ENCODE measurements at places on chromosomes 13 and 19. TPM values are rescaled to one million over a fixed set of nuclear protein-coding genes. Genes with fewer than 3 reads are reported as not detected.

DNA sequence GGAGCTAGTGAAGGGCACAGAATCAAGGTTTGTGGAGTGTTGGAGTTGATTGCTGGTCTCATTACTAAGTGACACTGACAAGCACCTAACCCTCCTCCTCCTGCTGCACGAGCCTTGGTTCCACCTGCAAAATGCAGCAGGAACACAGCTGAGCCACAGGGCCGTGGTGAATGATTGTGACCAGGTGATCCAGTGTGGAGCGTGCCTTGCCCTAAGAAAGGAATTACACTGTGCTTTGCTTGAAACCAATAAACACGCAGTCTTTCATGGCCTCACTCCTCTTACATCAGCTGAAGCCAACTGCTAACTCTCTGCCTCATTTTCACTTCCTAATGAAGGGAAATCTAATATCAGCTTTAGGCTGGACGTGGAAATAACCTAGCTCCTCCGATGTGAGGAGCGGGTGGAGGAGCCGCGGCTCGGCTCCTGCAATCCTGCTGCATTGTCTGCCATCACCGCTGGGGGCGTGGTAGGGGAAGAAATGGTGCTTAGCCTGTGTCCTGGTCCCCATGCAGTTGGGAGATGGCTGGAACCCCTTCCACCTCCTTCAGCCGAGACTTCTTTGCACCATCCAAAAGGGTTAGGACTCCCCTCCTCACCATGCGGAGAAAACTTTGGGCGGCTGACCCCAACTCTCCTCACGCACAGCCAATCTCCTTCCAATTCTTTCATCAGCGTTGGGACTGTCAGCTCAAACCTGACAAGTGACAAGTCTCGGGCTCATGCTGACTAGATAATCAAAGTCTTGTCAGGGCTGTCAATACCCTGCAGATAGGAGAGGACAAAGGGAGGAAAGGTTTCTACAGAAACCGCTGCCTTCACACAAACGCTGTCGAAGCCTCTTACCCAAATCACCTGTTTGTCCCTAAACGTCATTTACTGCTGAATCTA is 427.9 kb downstream of the ZNF536 start:
- peak; percentile 10 for DNase-seq

DNA sequence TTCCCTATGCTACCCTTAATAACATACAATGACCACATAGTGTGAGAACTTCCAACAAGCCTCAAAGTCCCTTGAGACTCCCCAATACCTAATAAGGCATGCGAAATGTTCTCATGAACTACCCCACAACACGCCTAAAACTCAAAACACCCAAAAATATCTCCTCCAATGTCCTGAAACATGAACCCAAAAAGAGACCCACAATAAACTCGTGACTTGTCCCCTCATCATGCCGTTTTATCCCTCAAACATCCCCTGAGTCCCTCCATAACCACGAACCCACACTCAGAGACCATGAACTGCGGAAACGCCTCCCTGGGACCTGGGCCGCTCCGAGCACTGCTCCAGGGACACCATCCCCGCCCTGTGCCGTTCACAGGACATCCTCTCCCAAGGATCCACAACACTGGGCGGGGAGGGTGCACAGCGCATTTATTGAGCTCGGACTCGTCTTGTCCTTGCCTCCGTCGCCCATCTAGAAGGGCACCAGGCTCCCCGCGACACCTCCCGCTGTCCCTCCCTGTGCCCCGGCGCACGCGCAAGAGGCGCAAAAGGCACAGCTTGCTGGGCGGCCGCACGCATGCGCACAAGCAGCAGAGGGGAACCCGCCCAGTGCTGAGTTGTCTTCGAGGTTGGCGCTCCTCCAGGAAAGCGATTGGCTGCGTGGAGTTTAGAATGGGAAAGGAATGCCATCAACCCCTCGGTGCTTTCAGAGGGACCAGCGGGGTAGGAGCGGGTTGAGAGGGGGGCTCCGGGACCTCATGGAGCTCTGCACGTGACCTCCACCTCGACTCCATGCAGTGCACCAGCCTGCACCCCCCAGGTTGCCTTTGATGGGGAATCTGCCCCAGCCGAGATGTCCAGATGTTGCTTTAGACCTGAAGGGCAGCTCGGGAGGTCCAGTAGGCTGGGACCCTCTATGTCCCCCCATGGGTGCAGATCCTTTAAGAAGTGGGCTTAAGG is 8.8 kb downstream of the FXYD3 start:
- no peak for DNase-seq

DNA sequence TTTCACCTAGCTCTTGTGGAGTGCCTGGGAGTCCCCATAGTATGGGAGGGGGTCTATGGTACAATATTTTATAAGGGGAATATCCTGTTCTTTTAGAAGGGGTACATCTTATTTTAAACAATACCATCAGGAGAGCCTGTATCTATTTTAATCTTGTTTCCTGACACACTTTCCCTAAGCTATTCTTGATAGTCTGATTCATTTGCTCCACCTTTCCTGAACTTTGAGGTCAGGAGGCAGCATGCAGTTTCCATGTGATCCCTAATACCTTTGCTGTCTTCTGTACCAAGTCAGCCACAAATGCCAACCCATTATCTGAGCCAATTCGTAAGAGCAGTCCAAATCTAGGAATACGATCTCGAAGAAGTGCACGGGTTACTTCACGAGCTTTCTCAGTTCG is 86.2 kb downstream of the SLC25A15 start:
- no peak for DNase-seq

- DNase-seq = no peak
Observed at GRCh38 chr13:32159137-32159869, 127.7 kb downstream of the FRY start.

- DNase-seq = no peak
Observed at GRCh38 chr19:47280183-47280797, 5.6 kb downstream of the INAFM1 start.

- no peak for DNase-seq
Observed at GRCh38 chr13:63492604-63493003, 2077.0 kb upstream of the PCDH20 start.

GRCh38 chr13:41694545-41695301 is 237.4 kb downstream of the RGCC start:
- DNase-seq = peak; percentile 88

DNA sequence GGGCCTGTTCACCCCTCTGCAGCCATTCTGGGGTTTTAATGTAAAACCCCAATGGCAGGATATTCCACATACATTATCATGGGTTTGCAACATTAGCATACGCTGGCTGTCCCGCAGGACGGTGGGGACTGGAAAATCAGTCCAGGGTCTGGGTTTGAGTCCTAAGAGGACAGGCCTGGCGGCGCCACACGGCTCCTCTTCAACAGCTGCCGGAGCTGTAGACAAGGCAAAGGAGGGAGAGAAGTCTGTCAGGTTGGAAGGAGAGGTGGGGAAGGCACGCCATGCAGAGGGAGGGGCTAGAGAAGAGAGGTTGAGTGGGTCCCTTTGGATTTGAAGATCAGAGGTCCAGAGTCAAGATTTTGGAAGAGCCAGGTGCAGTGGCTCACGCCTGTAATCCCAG is 11.9 kb downstream of the NFKBID start:
- no peak for DNase-seq

DNA sequence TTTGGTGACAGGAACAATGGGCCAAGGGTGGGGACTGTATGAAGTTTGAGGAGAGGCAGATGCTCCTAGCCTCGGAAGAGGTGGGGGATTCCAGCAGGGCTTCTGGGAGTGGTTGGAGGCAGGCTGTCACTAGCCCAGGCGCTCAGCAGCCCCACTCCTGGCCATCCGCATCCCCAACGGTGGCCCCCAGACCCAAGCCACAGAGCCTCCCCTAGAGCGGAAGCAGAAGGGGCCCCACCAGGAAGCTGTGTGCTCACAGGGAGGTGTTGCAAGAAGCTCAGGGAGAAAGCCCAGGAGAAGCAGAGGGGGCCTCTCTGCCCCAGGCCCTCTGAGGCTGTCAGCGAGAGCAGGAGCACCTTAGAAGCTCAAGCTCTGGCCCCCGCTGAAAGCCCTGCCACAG is 8.3 kb downstream of the PRAM1 start:
- DNase-seq = no peak

GRCh38 chr13:75666646-75667351 is 30.7 kb downstream of the LMO7 start:
- no peak for DNase-seq

DNA sequence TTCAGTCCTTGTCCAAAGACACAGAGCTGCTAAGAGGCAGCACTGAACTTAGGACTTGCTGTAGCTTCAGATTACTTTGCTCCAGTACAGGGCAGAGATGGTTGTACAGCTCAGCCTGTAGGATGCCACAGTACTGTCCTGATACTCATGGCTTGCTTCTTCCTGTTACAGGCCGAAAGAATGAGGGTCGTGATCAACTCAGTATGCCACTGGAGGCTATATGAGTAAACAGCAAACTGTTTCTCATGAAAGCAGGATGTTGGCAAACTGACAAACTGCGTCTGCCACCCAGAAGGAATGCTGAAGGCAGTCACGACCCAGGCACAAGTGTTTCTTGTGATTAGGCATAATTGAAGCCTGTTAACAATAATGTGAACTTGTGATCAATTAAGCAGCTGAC is 2.8 kb downstream of the ZNF749 start:
- DNase-seq = no peak

- no peak for DNase-seq
Observed at GRCh38 chr19:3480383-3481091, at the start of gene SMIM24. Gene SMIM24 (minus strand): TSS chr19:3480525. CDS start chr19:3480463, 62 bp downstream.

- DNase-seq = no peak
Observed at GRCh38 chr19:27738569-27739193, 1474.3 kb downstream of the UQCRFS1 start.

The LRRC8E gene
- total RNA-seq = 11.7 TPM

The KIR3DL1 gene
- not detected for total RNA-seq

The CALM3 gene
- 213 TPM for total RNA-seq

The MATK gene
- total RNA-seq = not detected

The STAP2 gene
- total RNA-seq = 3.6 TPM

All from HT1080 (cell line).